SK-MEL-5 (cell line): ENCODE measurements at places on chromosomes 5 and 9.

DNA sequence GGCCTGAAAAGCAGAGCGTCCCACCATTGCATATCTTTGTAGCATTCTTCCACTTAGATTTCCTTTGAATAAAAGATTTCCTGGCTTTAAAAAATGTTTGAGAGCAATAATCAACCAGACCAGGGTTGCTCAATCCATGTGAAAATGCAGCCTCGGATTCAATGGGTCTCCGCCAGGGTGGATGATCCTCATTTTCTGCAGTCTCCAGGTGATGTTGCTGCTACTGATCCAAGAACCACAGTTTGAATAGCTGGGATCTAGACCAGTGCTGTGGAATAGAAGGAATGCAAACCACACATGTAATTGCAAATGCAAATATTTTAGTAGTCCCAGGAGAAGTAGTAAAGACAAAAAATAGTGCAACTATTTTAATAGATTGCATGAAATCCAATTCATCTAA, 317.6 kb downstream of the IRX1 start:
- no peak for DNase-seq

- DNase-seq = no peak
Measured at GRCh38 chr9:98637381-98637780, 71.4 kb downstream of the GABBR2 start.

- DNase-seq = no peak
Measured at GRCh38 chr5:147344861-147345260, 110.0 kb downstream of the STK32A start.

DNA sequence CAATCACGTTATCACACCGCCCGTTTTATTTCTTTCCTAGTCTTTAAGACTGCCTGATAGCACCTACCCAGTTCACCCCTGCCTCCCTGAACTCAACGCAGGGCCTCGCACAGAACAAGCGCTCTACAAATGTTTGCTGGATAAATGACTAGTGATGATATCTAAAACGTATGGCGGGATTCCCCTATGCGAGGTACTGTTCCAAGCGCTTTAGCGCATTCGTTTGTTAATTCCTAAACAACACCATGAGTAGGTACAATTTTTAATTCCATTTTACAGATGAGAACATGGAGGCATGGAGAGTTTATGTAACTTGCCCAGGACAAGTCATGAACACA, 6.6 kb downstream of the POU4F3 start:
- no peak for DNase-seq
